KG1 (cell line): ENCODE measurements at places on chromosomes 7 and 10.

- DNase-seq: no peak
Measured at GRCh38 chr10:62582101-62582705, 208.0 kb downstream of the ZNF365 start.

GRCh38 chr7:116356979-116357378 is 142.6 kb upstream of the CAV2 start:
- no peak for DNase-seq

DNA sequence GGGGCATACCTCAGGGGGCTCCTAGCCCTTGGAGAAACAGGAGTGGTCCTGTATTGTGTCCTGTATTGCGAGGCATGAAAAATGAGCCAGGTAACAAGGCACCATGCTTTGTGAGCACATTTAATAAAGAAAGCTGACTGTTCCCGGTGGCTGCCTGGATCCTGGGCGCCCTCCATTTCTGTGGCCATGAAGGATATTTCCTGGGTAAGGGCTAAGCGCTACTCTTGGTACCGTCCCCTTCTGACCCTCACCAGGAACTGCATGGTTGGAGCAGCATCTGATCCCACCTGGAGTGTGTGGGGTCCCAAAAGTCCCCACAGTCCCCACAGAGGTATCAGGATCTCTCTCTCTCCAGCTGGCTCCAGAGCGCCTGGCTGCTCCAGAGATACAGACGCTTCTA is 139.5 kb downstream of the MAPK8 start:
- DNase-seq: no peak

- no peak for DNase-seq
Measured at GRCh38 chr10:63633677-63634487, 112.7 kb downstream of the REEP3 start.

DNA sequence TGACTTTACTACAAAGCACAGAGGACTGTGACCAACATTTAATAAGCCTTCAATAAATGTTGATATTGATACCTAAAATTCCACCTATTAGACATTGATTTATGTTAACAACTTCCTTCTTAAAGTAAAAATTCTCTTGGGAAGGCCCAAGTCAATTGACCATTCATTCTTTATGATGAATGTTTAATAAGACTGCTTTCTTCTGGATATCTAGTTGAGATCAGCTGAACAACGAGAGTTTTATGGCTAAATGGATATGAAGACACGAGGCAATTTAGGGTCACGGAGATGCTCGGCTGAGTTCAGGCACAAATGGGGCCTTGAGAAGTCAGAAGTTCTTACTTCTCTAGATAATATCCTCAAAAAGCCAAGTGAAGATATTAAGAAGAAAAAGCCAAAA is 258.8 kb downstream of the FRMD4A start:
- DNase-seq: no peak

GRCh38 chr10:97069576-97070362 is 116.0 kb downstream of the SLIT1 start:
- no peak for DNase-seq

DNA sequence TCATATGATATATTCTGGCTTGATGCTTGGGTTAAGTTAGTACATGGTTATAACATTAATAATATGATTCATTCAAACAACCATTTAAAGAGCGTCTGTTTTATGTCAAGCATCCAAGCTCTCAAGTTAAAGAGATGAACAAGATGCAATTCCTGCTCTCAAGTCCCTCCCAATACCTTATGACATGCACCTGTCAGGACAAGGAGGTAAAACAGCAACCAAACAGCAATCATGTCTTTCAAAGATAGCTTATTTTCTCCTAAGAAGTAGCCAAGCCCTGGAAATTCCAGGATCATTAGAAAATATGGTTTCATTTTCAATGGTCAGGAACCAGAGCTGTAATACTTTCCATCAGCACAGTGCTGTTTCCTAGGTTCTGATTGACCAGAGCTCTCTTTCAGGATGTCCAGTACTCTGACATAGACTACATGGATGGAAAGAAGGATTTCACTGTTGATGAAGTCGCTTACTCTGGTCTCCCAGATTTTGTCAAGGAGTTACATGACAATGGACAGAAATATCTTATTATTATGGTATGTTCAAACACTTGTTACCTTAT is 29.0 kb downstream of the MGAM2 start:
- no peak for DNase-seq

GRCh38 chr10:88086187-88086960 is 222.9 kb downstream of the PTEN start:
- DNase-seq: no peak

DNA sequence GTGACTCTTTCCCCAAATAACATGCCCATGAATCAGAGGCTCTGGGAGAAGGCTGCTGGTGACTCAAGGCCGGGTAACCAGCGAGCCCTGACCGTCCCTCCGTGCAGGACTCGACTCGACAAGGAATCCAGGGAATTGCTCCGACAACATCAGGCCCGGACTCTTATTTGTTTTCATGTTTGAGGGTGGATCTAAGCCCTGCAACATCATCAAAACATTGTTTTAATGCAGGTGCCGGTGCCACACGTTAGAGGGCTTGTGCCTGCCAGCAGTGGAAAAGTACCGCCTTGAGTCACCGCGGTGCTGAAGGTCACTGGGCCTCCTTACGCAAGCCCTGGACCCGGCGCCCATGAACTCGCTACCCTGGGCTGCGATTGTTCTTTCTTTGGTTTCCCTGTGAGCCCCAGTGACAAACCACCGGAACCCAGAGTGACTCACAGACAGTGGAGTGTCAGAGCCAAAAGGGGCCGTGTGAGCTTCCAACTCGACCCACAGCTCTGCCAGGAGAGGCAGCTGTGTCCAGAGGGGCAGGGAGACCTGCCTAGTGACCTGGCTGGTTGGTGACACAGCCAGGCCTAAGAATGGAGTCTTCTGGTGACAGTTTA is 139.4 kb upstream of the SHH start:
- DNase-seq: no peak

DNA sequence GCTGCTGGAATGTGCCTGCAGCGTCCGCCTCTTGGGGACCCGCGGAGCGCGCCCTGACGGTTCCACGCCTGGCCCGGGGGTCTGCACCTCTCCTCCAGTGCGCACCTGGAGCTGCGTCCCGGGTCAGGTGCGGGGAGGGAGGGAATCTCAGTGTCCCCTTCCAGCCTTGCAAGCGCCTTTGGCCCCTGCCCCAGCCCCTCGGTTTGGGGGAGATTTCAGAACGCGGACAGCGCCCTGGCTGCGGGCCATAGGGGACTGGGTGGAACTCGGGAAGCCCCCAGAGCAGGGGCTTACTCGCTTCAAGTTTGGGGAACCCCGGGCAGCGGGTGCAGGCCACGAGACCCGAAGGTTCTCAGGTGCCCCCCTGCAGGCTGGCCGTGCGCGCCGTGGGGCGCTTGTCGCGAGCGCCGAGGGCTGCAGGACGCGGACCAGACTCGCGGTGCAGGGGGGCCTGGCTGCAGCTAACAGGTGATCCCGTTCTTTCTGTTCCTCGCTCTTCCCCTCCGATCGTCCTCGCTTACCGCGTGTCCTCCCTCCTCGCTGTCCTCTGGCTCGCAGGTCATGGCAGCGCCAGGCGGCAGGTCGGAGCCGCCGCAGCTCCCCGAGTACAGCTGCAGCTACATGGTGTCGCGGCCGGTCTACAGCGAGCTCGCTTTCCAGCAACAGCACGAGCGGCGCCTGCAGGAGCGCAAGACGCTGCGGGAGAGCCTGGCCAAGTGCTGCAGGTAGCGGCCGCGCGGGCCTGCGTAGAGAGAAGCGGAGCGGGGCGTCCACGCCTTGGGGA is 645 bp downstream of the SLC26A4 start:
- no peak for DNase-seq

DNA sequence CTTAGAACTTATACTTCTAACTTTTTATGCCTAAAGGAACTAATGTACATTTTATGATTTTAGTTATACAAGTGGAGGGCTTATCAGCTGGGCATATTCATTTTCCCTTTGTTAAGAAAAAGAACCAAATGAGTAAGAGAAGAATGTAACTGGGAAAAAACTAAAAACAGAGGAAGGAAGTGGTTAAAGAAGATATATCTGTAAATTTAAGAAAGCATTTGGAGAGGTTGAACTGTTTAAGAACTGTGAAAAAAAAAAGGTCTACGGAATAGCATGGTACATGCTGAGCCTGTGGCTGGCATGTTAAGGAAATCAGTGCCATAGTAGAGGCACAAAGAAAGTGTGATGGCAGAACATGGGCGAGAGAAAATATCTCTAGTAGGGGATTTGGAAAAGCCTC is 6.2 kb downstream of the MDFIC start:
- no peak for DNase-seq

GRCh38 chr7:128935342-128935730 is 2.4 kb upstream of the IRF5 start:
- DNase-seq: no peak

DNA sequence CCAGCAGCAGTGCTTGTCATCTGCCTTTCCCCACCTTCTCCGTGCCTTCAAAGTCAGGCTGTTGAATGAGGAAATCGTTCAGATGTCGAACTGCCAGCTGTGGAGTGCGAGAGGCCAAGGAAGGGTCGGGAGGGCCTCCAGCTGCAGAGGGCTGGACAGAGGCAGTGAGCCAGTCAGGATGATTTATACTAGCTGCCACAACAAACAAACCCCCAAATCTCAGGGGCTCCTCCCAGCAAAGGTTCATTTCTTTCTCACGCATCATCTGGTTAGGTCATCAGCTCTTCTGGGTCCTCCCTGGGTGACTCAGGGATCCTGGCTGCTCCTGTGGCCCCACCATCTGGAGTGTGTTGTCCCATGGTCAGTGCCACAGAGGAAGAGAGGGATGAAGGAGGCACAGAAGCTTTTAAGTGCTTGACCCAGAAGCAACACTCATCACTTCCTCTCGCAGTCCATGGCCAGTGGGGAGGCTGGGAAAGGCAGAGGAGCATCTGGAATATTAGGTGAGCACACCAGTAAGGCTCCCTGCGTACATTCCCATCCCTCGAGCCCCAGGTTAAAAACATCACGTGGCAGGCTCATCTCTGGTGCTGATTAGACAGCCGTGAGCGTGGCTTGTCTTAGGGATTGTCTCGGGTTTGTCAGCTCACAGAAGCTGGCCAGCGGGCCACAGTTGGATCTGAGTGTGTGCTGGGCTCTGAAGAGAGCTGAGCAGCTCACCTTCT is 140.7 kb downstream of the RGS10 start:
- no peak for DNase-seq

DNA sequence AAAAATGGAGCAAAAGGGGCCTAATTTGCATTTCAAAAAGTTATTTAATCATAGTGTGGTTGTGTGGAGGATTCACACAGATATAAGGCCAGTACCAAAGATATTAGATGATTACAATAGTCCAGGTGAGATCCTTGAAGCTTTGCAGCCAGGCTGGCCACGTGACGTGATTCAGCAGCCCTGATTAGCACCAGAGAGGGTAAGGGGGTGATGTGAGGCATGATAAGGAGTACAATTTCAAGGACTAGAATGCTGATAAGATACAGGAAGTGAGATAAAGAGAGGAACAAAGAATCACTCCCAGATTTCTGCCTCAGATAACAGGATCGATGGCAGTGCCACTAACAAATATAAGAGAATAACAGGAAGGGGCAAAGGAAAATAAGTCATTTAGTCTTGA is 108.4 kb upstream of the PALS2 start:
- no peak for DNase-seq

DNA sequence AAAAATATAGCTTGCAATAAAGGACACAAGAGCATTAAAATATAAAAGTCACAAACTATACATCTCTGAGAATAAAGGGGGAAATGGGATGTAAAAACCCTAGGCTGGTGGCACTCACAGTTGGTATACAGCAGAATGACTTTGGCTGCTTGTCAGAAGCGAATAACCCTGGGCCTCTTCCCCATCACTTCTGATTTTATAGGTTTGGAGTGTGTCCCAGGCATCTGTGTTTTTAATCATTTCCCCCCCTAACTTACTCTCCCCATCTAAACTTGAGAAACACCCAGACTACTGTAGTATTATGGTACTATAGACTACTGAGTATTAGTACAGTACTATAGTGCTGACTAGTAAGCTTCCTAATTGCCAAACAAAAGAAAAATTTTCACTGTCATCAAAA is 1.8 kb upstream of the RPA3 start:
- DNase-seq: no peak

- DNase-seq: no peak
Measured at GRCh38 chr10:3887885-3888476, 103.0 kb upstream of the KLF6 start.

GRCh38 chr10:63137306-63137705 is 4.2 kb downstream of the NRBF2 start:
- no peak for DNase-seq

- DNase-seq: no peak
Measured at GRCh38 chr10:123017421-123018165, 8.8 kb downstream of the ACADSB start.

- no peak for DNase-seq
Measured at GRCh38 chr7:24477398-24478136, 95.7 kb upstream of the PALS2 start.

GRCh38 chr7:156456032-156456431 is 184.5 kb upstream of the RNF32 start:
- no peak for DNase-seq

DNA sequence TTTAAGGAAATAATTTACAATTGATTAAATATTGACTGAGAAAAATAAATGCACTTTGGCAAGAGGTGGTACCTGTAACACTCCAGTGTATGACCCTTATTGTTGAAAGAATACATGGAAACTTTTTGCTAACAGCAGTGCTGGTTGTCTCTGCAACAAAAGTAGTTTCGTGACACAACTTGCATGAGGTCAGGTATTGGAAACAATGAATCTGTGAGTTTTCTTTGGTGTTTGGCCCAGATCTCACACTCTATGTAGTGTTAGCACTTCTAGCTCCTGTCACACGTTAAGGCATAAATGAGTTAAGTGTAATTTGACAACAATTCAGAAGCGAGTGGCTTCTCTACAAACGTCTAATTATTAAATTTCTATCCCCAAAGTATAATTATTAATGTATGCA is 137.7 kb upstream of the MDFIC start:
- DNase-seq: no peak

DNA sequence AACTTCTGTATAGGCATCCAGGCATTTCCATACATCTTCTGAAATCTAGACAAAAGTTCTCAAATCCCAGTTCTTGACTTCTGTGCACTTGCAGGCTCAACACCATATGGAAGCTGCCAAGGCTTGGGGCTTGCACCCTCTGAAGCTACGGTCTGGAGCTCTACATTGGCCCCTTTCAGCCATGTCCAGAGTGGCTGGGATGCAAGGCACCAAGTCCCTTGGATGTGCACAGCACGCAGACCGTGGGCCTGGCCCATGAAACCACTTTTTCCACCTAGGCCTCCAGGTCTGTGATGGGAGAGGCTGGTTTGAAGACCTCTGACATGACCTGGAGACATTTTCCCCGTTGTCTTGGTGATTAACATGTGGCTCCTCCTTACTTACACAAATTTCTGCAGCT is 1645.1 kb downstream of the REEP3 start:
- no peak for DNase-seq
